Kasumi-1 (cell line): ENCODE measurements at places on chromosomes 5 and 9.

GRCh38 chr9:100573655-100574260 is 4.1 kb upstream of the CAVIN4 start:
- no peak for DNase-seq

DNA sequence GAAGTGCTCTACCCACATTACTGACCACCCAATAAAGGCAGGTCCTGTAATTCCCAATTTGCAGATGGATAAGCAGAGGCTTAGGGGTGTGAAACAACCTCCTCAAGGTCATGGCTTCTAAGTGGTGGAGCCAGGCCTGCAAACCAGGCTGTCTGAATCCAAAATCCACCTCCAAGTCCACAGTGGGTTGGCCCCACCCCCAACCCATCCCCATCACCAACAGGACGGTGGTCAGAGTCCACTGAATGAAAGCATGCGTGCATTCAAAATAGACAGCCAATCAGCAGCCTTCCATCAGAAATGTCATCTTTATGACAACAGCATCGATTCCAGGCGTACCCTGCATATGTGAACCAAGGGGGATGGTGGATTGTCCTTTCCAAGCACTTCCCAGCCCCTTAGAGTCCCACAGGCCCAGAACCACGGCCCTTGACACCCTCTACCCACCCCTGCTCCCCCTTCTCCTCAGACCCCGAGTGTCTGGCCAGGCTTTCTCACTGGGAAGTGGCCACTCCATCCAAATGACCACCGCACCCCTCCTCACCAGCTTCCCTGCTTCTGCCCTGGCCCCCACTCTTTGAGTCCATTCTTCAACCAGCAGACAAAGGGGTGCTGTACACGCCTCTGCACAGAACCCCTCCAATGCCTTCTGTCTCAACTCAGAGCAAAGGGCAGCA is 133.1 kb downstream of the KCNIP1 start:
- no peak for DNase-seq

GRCh38 chr5:139925650-139926640 is 117.2 kb downstream of the NRG2 start:
- no peak for DNase-seq

DNA sequence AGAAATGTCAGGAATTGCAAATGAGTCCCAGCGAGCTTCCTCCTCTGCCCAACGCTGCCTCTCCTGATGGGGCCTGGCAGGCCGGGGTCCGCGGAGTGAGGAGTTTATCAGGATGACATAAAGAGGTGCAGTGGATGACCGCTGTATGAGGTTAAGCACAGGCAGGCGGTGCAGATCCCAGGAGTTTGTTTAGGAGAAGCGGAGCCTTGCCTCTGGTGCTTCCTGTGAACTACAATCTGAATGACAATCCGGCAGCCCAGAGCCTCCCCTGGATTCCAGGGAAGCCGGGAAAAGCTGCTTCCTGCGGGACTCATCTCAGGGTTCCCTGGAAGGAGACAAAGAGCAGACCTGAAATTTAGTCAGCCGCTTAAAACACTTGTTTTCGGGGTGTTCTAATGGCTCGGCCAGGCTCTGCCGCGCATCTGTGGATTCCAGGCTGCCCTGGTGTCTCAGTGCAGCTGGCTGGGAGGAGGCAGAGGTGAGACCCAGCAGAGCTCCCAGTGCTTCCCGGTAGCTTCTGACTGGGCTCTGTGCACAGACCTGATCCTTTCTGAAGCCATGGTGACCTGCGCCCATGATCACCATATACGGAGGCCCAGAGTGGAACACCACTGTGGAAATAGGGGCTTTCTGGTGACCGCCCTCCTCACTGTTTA is 69.8 kb upstream of the IRX4 start:
- DNase-seq, result no peak

GRCh38 chr9:34098307-34098706 is 28.2 kb downstream of the DCAF12 start:
- DNase-seq, result no peak

DNA sequence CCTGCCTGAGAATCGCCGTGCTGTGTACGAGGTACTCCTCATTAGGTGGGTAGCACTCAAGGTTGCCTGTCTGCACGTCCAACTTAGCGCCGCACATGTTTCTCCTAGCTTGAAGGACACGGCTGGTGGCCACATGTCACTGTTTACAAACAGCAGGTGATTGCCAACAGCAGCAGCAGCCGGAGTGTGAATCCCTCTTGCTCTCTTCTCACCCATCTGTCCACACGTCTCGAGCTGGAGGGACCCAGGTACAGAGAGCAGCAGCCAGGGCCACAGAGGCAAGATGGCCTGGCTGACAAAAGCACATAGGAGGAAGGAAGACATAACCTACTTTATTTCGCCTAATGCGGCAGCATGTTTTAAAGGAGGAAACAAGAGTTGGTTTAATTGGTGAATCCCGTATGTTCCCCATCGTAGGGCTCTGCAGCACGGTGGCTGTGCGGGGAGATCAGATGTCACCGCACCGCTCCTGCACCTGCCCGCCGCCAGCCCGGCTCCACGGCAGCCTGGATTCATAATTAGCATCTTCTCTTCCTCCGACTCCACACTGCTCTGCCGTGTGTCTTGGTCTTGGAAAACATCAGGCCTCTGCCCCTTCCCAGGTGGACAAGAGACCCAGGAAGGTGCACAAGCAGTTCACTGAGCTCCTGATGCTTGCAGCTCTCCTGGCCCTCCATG is 201.6 kb upstream of the IRX1 start:
- DNase-seq, result no peak

GRCh38 chr9:126935630-126936029 is 21.0 kb downstream of the RALGPS1 start:
- no peak for DNase-seq

DNA sequence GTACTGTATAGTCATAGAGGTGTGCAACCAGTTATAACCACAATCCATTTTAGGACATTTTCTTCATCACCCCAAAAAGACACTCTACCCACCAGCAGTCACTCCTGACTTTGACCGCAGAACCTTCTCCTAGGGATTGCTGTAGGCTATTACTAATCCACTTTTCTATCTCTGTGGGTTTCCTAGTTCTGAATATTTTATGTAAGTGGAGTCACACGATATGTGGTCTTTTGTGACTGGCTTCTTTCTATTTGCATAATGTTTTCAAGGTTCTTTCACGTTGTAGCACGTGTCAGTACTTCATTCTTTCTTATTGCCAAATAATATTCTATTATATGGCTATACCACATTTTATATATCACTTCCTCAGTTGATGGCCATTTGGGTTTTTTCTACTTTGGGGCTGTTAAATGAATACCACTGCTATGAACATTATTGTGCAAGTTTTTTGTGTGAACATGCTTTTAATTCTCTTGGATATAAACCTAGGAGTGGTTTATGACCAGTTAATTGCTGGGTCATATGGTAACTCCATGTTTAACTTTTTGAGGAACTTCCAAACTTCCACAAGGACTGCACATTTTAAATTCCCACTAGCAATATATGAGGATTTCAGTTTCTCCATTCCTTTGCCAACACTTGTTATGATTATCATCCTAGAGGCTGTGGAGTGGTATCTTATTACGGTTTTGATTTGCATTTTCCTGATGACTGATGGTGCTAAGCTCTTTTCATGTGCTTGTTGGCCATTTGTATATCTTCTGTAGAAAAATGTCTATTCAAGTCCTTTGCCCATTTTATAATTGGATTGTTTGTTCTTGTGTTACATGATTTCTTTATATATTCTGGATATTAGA is 37.8 kb downstream of the MRRF start:
- no peak for DNase-seq

- DNase-seq, result no peak
Measured at GRCh38 chr9:7561527-7562080, 238.0 kb downstream of the DMAC1 start.

GRCh38 chr9:14554886-14555285 is 138.3 kb downstream of the ZDHHC21 start:
- no peak for DNase-seq

DNA sequence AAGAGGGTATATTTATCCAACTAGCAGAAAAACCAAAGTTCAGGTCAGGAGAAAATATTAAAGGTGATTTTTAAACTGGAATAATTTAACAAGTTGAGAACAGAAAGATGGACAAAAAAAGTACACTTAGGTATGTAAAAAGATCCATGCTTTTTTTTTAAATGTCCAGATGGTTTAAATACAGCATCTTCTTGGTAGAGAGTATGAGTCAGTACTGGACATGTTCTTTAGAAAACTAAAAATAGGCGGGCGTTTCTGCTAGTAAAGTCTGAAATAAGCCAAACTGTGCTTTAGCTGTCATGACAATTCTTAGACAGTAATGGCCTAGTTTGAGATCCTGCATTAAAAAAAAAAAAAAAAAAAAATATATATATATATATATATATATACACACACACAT is 255.9 kb upstream of the ST8SIA4 start:
- no peak for DNase-seq

DNA sequence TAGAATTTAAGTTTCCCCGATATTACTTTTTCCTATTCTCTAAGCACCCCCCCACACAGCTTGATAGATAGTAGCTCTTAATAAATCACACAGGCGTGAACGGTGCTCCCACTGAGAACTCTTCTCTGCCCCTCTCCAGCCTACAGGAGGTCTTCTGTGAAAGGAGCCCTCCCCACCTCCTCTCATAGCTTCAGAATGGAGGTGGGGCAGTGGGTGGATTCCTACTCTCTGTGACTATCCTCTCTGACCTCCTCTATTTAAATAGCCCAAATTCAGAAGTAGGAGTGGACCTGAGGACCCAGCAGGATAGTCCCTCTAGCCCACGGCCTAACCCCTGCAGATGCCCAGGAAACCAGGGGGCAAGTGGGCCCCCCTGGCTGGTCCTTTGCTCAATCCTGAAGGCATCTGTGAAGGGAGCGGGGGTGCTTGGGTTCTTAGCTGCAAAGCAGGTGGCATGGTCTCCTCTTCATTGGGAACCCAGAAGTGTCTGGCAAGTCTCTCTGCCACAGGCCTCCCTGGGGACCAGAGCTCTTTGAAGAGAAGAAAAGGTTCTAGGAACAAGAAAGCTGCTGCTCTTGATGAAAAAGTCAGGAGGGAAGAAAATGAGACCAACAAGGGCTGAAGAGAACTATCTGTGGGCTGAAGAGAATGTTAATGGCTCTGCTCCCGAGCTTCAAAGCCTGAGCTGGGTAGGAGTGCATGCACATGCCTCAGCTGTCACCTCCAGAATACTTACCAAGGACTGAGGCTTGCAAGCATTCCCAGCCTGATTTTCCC is 21.1 kb upstream of the HSPA9 start:
- DNase-seq, result no peak

GRCh38 chr9:34046784-34047379 is 1.8 kb downstream of the UBAP2 start:
- peak; percentile 90 for DNase-seq

DNA sequence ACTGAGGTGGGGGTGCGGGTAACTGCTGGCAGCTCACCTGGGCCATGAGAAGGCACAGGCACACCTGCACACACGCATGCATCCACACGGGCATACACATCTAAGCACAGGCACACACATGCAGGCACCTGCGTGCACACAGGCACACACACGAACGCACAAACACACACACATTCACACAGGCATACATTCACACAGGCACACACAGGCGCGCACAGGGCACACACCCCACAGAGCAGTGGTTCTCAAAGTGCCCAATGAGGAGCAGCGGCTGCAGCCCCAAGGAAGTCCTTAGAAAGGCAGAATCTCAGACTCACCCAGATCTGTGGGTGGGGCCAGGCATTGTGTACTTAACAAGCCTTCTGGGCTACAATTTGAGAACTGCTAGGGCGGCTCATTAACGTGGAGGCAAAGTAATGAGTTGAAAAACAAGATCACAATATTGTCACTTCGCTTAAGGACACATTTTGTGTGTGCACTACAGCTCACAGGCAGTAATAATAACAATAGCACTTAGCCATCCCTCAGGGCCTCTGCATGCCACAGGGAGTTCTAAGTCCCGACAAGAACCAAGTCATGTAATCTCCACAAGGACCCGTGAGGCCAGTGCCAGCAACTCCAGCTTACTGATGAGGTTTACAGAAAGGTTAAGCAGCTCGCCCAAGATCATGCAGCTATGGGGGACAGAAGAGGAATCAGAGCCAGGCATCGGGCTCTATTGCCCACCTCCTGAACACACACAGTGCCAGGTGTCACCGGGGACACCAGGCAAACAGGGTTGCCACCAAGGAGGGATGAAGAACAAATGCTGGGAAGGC is 91.6 kb downstream of the ROR2 start:
- DNase-seq, result no peak

GRCh38 chr5:170678811-170679210 is 104.7 kb upstream of the GABRP start:
- DNase-seq, result no peak

DNA sequence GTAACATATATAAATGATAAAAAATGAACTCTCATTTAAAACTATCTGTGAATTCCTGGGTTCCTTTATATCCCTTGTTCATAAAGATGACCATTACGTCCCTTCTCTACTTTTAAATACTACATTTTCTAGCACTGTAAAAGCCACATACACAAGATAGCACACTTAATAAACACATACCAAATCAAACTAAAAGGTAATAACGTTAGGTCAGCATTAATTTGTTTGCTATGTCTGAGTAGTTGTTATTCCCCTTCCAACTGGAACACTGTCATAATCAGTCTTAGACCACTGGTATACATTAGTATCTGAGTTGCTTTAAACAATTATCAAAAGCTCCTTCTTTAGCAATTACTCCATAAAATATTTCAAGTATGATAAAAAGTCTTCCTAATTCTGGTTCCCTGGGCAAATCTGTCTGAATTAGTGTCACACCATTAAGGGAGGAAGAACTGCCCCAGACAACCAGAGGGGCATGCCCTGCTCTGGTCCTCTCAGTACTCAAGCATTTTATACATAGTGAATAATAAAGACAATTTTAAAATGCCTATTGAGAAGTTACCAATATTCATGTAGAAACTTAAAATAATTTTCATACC is 98.1 kb downstream of the RAPGEF6 start:
- DNase-seq, result no peak

DNA sequence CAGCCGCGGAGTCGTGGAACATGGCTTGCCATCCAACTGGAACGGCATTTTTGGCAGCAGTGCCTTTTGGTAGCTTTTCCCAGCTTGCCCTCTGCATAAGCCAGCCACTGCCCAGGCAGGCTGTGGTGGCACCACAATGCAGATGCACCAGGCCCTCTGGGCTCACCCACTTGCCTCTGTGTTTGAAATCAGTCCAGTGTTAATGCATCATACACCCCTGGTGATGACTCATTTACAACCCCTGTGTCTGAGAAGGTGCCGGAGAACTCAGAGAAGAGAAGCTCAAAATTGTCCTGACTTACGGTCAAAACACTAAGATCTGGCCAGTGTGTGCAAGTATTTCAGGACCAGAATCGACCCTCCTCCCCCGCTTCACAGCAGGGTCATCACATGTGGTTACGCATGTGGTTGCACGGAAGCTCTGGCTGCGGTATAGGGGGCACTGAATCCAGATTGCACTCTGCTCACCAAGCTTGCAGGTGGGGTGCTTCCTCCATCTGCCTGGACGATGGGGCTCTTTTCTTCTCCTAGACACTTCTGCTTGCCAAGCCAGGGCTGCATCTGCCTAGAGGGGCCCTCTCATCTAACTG is 66.5 kb upstream of the SMIM15 start:
- DNase-seq, result no peak

GRCh38 chr5:147388184-147389108 is 121.4 kb downstream of the DPYSL3 start:
- no peak for DNase-seq

GRCh38 chr5:111937094-111937493 is 180.1 kb upstream of the NREP start:
- DNase-seq, result no peak
